ENCODE measurements at places on chromosomes 4 and X.
A peak's percentile ranks its signal among the peaks of the same experiment; 100 is the strongest.

DNA sequence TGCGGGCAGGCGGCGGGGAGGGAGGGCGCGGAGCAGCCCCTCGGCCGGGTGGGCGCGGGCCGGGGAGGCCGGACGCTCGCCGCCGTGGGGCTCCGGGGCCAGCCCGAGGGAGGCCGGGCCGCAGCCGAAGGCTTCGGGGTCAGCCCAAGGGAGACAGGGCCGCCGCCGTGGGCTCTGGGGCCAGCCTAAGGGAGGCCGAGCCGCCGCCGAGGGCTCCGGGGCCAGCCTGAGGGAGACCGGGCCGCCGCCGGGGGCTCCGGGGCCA is 251 bp downstream of the KIAA0232 start:
- DNase-seq: no peak

GRCh38 chr4:105192474-105192873 is 45.8 kb downstream of the TET2 start:
- no peak for DNase-seq

DNA sequence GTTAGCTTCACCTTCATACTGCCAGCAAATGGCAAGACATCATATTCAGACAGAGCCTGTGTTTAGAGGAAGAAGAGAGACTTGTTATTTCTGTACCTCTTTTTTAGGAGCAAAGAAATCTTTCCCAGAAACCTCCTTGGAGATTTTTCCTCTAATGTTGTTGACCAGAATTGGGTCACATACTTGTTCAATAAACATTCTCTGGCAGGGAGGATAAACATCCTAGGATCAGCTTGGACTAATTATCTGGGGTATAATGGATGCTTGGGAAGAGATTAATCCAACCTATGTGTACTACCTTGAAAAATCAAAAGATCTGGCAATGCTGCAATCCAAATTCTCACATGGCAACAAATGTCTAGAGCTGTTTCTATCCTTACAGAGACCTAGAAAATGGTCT is 8.4 kb upstream of the PRSS12 start:
- DNase-seq: no peak

- peak; percentile 59 for DNase-seq
These were observed 312.2 kb downstream of the ARHGAP24 start for GRCh38 chr4:85787133-85787532.

- DNase-seq: peak; percentile 70
These were observed 2.6 kb upstream of the CPZ start for GRCh38 chr4:8589823-8590545.
